ENCODE measurements at places on chromosomes 6 and 20. TPM values are rescaled to one million over a fixed set of nuclear protein-coding genes. Genes with fewer than 3 reads are reported as not detected.

The ZNF831 gene
- polyA plus RNA-seq, result 2.5 TPM

The FOXQ1 gene
- not detected for polyA plus RNA-seq

The BPI gene
- not detected for polyA plus RNA-seq

- no peaks in the 10 kb centered on the region for H3K4me1 ChIP-seq
- H3K27ac ChIP-seq, result no peak overlapping the region
- no peak for DNase-seq
These were observed 84.8 kb downstream of the TTLL2 start for GRCh38 chr6:167409694-167410093.

GRCh38 chr6:16285467-16286150, 47.2 kb downstream of the GMPR start:
- no peaks in the 10 kb centered on the region for H3K36me3 ChIP-seq
- no peak overlapping the region for H3K4me3 ChIP-seq
- H3K27ac ChIP-seq, result no peak overlapping the region
- no peak for DNase-seq
- H3K27me3 ChIP-seq, result peaks cover 13% of the 10 kb centered on the region
- no peaks in the 10 kb centered on the region for H3K4me1 ChIP-seq

- DNase-seq, result no peak
- H3K27me3 ChIP-seq, result no peaks in the 10 kb centered on the region
- H3K4me1 ChIP-seq, result peaks cover 40% of the 10 kb centered on the region
- peak overlapping the region; percentile 80 for H3K27ac ChIP-seq
These were observed 142.1 kb upstream of the SHLD1 start for GRCh38 chr20:5608104-5608441.

GRCh38 chr6:50853939-50854338, 35.3 kb downstream of the TFAP2B start:
- H3K36me3 ChIP-seq, result no peaks in the 10 kb centered on the region
- no peak overlapping the region for H3K4me3 ChIP-seq
- no peak overlapping the region for H3K27ac ChIP-seq
- DNase-seq, result no peak
- H3K27me3 ChIP-seq, result peaks cover 39% of the 10 kb centered on the region

DNA sequence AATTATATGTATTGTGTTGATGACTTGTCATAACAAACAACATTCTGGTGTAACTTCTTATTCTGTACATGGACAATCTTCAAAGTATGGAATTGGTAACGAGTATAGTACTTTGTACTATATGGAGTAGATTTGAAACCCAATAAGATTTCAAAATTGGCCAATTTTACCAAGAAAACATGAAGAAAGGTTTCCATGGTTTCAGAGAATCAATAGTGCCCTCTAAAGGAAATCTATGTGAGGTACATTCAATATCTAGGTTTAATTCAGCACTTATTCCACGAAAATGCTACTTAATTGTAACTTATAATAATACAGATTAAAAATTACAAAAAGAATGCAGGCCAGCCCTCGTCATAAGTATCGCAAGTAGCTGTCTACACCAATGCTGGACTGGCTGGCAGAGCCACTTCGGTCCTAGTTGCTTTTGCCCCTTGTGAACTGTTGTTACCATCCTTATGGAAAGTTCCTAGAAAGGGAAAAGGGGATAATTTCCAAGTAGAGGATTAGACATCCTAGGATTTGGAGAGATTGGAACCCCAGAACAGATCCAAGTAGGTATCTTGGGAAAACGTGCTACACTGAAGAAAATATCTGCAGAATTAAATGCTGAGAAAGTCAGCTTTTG, 70.9 kb downstream of the LCA5 start:
- H3K4me3 ChIP-seq, result no peak overlapping the region
- H3K4me1 ChIP-seq, result no peaks in the 10 kb centered on the region
- no peak for DNase-seq
- no peak overlapping the region for H3K27ac ChIP-seq
- H3K36me3 ChIP-seq, result no peaks in the 10 kb centered on the region
- peaks cover 5% of the 10 kb centered on the region for H3K27me3 ChIP-seq

GRCh38 chr6:47264775-47265184, 44.9 kb downstream of the TNFRSF21 start:
- no peak for DNase-seq
- no peaks in the 10 kb centered on the region for H3K4me1 ChIP-seq
- H3K4me3 ChIP-seq, result no peak overlapping the region
- no peaks in the 10 kb centered on the region for H3K36me3 ChIP-seq
- no peaks in the 10 kb centered on the region for H3K27me3 ChIP-seq
- no peak overlapping the region for H3K27ac ChIP-seq

GRCh38 chr20:58150772-58151171, 77.7 kb downstream of the ANKRD60 start:
- no peak overlapping the region for H3K27ac ChIP-seq
- DNase-seq, result peak; percentile 10
- H3K4me3 ChIP-seq, result no peak overlapping the region
- H3K4me1 ChIP-seq, result peaks cover 5% of the 10 kb centered on the region

The TRIM15 gene
- polyA plus RNA-seq, result not detected

- H3K27ac ChIP-seq, result no peak overlapping the region
- no peaks in the 10 kb centered on the region for H3K36me3 ChIP-seq
- peaks cover 28% of the 10 kb centered on the region for H3K27me3 ChIP-seq
- no peak for DNase-seq
- H3K4me3 ChIP-seq, result no peak overlapping the region
These were observed 101.9 kb downstream of the TOX2 start for GRCh38 chr20:44016525-44016924.

Data from naive B cell (primary cell).